Activated naive CD4-positive, alpha-beta T cell (primary cell): ENCODE measurements at places on chromosomes 12 and 14.

DNA sequence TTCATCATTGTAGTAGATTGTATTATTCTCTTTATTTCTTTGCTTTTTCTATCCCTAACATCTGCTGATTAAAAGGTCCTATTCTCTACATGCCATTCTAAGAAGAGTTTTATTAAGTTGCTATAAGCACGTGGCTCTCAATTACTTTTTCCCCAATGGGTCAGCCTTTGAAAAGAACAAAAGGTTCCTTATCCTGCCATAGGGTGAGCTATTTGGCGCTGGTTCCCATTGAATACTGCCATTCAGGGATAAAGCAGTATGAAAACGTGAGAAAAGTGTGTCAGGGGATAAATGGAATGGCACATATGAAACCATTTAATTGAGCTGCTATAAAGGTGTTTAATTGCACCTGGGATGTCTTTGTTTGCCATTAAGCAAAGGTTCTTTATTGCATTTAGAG is 80.9 kb downstream of the SYNE2 start:
- no peak for DNase-seq

- no peak for DNase-seq
Observed at GRCh38 chr12:51527966-51528365, 63.1 kb upstream of the SCN8A start.

DNA sequence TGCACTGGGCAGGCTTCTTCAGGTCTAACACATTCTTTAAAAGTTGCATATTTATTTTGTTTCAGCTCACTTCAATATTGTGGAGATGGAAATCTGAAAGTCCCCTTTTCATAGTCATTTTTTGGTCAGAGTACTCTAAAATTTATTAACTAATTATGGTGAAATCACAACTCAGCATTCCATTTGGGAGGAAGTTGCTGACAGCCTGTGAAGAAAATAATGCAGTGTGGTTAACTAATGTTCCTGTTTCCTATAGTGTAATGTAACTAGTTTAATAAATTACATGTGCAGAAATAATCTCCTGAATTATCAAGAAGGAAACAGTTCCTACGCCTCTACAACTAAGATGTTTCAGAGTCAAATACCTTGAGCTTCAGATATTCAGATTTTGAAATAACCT is 17.1 kb downstream of the LRFN5 start:
- no peak for DNase-seq

GRCh38 chr14:30108975-30109700 is 181.5 kb upstream of the PRKD1 start:
- DNase-seq: no peak
